ENCODE measurements at places on chromosomes 7 and 10.

- peak; percentile 55 for DNase-seq
These were observed 40.1 kb downstream of the RBM28 start for GRCh38 chr7:128303643-128304042.

- no peak for DNase-seq
These were observed 21.3 kb downstream of the CPA1 start for GRCh38 chr7:130401578-130401977.

DNA sequence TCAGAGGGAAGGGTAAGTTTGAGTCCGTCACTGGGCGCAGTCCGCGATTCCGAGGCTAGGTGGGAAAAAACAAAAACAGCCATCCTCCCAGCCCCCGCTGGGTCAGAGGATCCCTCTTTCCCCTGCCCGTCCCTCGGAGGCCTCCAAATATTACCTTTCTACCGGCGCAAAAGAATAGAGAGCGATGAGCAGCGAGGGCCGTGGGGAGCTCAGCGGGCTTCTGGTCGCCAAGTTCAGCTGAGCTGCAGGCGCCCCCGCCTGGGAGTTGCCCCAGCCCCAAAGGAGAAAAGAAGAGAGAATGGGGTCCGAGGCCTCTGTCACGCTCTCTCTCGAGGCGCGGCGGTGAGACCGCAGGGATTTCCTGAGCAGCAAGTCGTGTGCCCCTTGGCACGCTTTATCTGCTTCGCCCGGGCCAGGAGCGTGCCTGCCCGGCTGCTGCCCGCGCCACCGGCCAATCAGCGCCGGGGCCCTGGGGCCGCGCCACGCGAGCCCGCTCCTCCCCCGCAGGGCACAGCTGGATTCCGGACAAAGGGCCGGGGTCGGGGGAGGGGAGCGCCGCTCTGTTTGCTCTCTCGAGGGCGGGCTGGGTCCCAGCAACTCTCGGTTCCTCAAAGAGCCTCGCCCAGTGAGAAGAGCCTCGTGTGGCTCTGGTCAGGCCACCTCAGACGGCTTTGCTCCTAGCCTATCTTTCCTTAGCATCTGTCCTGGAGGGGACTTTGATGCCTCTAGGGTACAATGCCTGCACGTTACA, at the start of gene NEUROG3:
Gene NEUROG3 (minus strand): TSS at position 367 of the 751 bp plus-strand sequence. CDS start 379 bp downstream, outside the sequence.
- peak; percentile 5 for DNase-seq

DNA sequence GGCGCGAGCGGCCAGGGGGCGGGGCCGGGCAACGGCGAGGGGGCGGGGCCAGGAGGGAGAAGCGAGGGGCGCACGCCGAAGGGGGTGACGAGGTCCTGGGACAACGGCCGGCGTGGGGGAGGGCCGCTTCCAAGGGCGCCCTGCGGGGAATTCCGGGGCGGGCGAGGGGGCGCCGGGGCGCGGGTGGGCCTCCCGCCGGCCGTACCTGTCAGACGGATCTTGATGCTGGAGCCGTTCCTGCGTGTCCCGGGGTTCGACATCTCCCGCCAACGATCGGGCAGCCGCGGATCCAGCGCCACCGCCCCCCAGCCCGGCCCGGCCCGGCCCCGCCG, 421 bp downstream of the SMURF1 start:
- no peak for DNase-seq

DNA sequence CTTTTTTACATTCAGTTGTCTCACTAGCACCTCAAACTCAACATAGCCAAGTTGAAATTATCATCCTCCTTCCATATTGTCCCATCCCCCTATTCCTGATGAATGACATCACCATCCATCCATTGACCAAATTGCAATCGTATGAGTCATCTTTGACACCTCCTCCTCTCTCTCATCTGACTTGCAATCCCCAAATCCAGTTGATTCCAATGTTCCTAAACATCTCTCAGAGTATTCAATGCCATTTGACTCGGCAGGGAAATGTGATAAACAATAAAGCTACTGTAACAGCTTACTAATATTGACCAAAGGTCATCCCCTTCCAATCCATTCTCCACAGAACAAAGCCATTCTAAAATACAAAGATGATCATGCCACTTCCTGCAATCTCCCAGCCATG, 1047.8 kb downstream of the NRG3 start:
- DNase-seq: no peak
